ENCODE measurements at places on chromosomes 12 and 14. TPM values are rescaled to one million over a fixed set of nuclear protein-coding genes. Genes with fewer than 3 reads are reported as not detected.

LMNTD1 gene
- total RNA-seq, result not detected

EIF2S3B gene
- 1.3 TPM for total RNA-seq

CPM gene
- 5.2 TPM for total RNA-seq

SLC17A8 gene
- total RNA-seq, result not detected

BEGAIN gene
- total RNA-seq, result 0.08 TPM

All from epithelial cell of alveolus of lung (primary cell).